Fibroblast of skin of right quadriceps (primary cell): ENCODE measurements at places on chromosomes 3 and 15.

- DNase-seq: no peak
Observed at GRCh38 chr15:85606738-85607137, 188.0 kb downstream of the KLHL25 start.

GRCh38 chr3:113495035-113495434 is 19.9 kb downstream of the SPICE1 start:
- DNase-seq: peak; percentile 9

DNA sequence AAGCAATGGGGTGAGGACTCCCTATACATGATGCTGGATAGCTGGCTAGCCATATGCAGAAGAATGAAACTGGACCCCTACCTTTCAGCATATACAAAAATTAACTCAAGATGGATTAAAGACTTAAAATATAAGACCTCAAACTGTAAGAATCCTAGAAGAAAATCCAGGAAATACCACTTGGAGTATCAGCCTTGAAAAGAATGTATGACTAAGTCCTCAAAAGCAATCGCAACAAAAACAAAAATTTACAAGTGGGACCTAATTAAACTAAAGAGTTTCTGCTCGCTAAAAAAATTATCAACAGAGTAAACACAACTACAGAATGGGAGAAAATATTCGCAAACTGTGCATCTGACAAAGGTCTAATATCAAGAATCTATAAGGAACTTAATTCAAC is 94.3 kb downstream of the XRN1 start:
- peak; percentile 25 for DNase-seq

GRCh38 chr3:115648559-115648958 is 25.2 kb downstream of the GAP43 start:
- DNase-seq: peak; percentile 14

DNA sequence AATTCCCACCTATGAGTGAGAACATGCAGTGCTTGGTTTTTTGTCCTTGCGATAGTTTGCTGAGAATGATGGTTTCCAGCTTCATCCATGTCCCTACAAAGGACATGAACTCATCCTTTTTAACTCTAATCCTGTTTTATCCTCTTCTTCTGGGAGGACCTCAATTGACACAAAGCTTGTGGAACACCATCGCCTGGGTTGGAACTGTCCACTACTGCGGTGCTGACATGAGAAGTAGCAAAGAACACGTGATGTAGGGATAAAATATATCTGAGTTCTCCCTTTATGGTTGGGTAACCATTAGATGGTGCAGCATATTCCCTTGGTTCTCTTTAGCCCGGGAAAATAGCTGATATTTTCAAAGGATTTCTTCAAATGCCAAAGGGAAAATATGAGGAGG is 105.3 kb upstream of the TOPAZ1 start:
- DNase-seq: no peak

- peak; percentile 87 for DNase-seq
Observed at GRCh38 chr15:67510597-67511190, 10.2 kb upstream of the C15orf61 start.

DNA sequence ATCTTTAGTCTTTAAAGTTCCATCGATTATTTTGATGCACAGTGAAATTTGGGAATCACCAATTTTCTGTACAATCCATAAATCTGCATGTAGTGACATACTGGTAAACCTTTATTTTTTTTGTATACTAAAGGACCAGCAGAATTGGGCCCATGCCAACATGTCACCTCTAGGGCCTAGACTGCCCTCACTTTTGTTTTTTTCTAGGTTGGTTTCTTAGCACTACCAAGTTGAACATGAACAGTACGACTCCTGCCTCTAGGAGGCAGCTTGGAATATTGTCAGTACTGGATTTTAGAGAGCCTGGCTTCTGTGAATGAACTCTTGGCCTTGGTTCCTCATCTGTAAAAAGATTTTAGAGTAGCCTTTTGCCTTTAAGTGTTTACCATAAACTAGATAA is 32.3 kb downstream of the NKIRAS1 start:
- DNase-seq: no peak

- DNase-seq: no peak
Observed at GRCh38 chr15:25759421-25759820, 103.7 kb downstream of the ATP10A start.

DNA sequence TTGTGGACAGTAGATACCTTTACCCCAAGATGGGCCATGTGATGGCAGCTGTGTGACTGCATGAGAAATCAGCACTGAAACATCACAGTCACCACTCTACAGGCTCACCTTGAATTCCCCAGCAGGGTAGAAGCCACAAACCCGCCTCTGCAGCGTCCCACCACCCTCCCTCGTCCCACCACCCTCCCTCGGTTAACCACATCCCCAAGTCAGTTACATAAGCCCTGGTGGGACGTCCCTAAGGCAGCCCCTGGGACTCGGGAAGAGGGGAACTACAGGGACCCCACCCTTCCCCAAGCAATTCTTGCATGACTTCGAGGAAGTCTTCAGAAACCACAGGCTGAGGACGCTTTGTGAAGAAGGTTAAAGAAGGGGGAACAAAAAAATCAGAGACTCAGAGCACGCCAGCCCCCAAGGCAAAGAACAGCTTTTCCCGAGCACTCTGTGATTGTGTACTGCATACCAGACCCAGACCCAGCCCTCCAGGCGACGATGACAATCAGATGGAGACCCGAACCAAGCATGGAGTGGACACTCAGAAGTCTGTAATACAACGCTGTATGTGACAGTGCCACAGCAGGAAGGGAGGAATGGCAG is 60.5 kb downstream of the SH3BP5 start:
- DNase-seq: no peak

GRCh38 chr3:72568083-72568482 is 280.2 kb downstream of the SHQ1 start:
- DNase-seq: no peak

- DNase-seq: peak; percentile 51
Observed at GRCh38 chr3:155701882-155702465, 42.9 kb downstream of the PLCH1 start.

GRCh38 chr3:185728630-185729336 is 96.1 kb downstream of the IGF2BP2 start:
- peak; percentile 74 for DNase-seq

GRCh38 chr15:92158426-92158825 is 235.3 kb upstream of the ST8SIA2 start:
- DNase-seq: no peak

GRCh38 chr3:172442606-172443005 is 5.7 kb downstream of the GHSR start:
- DNase-seq: no peak

DNA sequence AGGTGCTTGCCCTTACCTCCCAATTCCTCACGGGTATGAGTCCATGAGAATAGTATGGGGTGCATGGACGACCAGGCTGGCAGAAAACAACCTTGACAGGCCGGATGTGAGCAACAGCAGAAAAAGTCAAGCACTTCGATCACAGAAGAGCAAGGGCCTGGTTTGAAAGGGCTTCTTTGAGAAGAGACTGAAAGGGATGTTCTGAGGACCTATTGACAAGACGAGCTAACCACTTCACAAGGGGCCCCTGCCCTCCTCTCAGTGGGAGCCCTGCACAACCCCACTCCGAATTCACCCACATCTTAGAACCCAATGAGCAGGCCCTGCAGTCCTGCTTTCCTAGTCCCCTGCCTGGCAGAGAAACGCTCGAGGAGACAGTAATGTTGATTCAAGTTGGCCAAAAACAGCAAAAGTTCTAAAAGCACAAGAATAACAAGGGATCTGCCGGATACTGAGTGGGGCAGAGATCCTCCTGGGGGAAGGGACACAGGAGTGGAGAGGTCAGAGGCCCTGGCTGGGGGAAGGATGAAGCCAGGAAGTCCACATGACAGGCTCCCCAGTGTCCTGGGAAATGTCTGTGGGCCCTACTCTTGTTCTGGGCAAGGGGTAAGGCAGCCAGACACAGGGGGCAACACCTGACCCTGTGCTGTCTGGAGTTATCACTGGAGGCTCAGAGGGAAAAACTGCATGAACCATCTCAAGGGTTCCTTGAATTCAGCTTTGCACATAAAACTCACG is 14.8 kb upstream of the CX3CR1 start:
- DNase-seq: no peak

DNA sequence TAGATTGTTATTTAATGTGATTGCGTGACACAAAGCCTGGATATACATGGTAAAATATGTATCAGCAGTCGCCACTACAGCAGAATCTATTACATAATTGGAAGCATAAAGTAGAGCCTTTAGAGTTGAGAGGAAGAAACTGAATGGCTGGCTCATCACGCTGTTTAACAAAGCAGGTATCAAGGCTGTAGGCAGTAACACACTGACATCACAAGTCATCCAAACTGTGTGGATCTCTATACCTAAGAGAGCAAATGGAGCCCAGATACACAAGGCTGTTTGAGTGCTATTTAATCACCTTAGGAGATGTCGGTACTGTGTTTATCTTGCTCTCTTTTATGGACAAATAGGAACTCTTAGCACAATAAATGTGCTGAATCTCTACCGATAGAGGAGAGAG is 864.4 kb downstream of the VGLL3 start:
- no peak for DNase-seq

DNA sequence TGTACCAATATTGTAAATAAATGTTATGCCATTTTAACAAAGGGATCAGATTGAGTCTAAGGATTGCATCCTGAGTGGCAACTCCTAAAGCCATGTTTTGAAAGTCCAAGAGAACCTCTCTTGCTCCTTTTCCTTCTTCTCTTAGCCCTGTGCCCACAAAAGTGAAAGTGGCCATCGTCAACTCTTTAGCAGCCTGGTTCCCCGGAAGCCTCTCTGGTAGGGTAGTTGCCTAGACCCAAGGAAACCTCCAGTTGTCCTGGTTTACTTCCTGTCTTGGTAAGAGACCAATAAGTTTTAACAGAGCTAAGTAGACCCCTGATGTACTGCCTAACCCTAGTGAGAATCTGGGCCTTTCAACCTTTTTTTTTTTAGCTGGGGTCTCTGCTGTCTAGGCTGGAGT is 10.2 kb upstream of the ITPKA start:
- DNase-seq: no peak

GRCh38 chr15:34933432-34933975 is 36.0 kb downstream of the AQR start:
- no peak for DNase-seq

DNA sequence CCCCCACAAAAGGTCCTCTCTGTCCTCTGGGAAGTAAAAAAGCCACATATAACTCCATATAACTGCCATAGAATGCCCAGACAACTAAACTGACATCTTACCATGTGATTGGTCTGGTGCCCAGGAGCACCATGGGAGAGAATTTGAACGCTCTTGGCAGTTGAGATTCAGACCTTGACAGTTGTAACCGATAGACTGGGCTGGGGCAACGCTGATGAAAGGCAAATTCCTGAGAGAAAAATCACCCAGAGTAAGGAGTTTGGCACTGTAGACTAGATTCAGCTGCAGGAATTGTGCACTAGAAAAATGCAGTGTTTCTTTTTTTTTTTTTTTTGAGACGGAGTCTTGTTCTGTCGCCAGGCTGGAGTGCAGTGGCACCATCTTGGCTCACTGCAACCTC is 240.5 kb downstream of the SOX2 start:
- peak; percentile 6 for DNase-seq

- no peak for DNase-seq
Observed at GRCh38 chr3:66401675-66402491, 98.9 kb downstream of the LRIG1 start.

DNA sequence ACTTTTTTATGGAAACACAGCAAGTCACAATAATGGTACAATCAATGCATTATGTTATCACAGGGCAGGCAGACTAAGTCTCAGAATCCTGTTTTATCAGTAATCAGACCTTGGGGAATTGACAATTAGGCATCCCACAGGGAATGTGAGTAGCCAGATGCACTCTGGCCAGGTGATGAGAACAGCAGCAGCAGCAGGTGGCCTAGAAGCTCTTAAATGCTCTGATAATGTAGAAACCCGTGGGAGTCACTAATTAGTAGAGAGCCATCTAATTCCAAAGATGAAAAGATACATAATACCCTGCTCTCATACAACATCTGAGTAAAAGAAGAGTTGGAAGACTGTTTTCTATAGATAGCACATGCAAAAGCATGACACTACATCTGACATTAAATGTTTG is 12.6 kb downstream of the CEP152 start:
- no peak for DNase-seq

GRCh38 chr3:125389282-125389681 is 14.2 kb upstream of the ZNF148 start:
- DNase-seq: no peak

DNA sequence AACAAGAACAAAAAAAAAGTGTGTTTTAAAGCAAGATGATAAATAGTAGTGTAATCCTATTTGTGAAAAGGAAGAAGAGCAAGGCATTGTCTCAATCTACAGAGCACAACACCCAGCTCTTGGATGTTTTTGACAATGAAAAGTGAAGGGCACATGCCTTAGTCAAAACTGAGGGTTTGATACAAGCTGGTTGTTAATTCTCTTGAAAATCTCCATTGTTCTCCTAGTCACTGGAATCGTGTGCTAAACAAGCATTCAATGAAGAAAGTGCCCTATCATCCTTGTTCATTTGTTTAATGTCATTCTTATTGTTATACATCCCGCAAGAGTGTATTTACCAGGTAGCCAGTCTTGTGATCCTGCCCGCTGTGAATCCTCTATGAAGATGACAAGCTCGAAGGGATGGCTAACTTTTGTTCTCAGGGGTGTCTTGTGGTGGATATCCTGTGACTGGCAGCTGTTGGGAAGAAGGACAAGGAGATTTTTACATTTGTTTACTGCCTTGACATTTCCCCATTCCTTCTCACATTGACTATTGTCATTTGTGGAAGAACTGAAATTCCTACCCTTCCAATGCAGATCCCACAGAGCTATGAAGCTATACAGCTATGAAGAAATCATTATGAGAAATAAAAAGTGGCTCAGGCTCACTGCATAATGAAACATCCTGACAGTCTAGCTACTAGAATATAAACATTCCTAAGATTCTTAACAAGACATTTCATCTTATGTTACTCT is 175.9 kb downstream of the VGLL3 start:
- peak; percentile 86 for DNase-seq

DNA sequence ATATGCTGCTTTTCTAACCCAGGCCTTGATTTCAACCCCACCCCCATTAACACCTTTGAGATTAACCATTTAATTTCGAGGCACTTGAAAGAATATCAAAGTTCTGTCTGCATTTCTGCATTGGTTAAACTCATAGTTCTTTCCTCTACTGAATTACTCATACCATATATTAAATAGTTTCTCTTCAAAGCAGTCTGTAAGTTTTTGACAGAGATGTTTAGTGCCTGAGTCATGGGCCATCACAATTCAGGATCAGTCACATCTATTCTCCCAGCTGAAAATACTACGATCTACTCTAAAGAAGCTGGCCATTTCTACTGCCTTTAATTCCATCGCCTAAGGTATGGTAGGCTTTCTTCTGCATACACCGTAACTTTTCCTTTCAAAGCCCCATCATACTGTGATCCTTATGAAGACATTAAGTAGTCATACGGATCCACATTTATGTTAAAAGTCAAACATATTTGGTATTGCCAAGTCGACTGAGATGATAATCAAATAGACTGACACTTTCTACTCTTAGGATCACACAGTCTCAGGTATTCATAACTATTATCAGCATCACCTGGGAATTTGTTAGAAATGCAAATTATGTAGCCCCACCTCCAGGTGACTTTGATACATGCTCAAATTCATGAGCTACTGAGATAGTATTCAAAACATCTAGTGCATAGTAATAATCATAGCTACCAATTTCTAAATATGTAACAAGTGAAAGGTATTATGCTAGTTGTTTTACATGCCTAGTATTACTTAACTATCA is 489.4 kb upstream of the IL12A start:
- DNase-seq: peak; percentile 63

GRCh38 chr3:31892916-31893573 is 88.0 kb downstream of the OSBPL10 start:
- peak; percentile 44 for DNase-seq

GRCh38 chr15:80883641-80884040 is 104.5 kb downstream of the CEMIP start:
- DNase-seq: no peak

- no peak for DNase-seq
Observed at GRCh38 chr3:46071222-46071858, 44.1 kb upstream of the XCR1 start.

GRCh38 chr15:83163032-83163431 is 44.6 kb downstream of the HDGFL3 start:
- no peak for DNase-seq
